Stromal cell of bone marrow (primary cell): ENCODE measurements at places on chromosomes 3 and 15.

GRCh38 chr3:150421799-150422548 lies 13.9 kb downstream of the TSC22D2 start:
- DNase-seq: no peak

GRCh38 chr3:70531063-70531657 lies 218.7 kb upstream of the MDFIC2 start:
- peak; percentile 15 for DNase-seq

- no peak for DNase-seq
Observed at GRCh38 chr3:57753016-57753415, 3.1 kb upstream of the SLMAP start.

GRCh38 chr15:100875976-100876375 lies 3.7 kb upstream of the ALDH1A3 start:
- DNase-seq: no peak

DNA sequence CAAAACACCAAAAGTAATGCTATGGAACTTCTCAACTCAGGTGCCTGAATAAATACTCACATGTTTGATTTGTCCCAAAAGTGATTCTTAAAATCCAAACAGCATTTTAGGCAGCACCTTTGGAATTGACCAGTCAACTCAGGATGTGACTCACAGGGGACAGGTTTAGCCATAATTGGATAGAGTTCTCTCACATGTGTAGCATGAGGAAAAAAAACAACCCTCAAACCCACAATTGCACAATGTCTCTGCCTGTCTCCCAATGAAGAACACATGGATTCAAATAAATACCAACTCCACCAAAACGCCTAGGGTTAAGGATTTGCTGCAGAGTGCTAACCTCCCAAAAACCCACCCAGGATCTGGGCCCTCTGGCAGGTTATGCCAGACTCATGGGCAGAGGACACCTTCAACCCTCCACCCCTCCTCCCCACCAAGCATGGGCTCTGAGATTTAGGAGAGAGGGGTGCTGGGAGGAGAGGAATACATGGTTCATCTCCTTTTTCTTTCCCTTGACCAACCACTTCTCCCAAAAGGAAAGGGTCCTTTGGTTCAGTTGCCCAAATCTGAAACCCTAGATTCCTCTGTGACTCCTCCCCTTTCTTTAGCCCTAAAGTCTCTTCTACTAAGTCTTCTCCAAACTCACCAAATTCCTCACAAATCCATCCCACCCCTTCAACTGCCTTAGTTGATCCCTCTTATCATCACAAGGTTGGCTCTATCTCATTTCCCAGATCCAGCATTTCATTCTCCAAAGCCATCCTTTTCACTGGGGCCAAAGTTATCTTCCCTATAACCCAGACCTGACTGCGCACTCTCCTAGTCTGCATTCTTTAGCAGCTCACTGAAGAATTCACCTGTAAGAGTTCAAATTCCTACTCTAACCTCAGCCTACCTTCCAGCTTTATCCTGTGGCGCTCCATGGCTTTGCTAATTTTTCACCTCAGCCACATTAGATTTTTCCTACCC lies 7.7 kb downstream of the RYK start:
- peak; percentile 78 for DNase-seq

GRCh38 chr3:41334426-41334825 lies 135.1 kb downstream of the CTNNB1 start:
- no peak for DNase-seq

DNA sequence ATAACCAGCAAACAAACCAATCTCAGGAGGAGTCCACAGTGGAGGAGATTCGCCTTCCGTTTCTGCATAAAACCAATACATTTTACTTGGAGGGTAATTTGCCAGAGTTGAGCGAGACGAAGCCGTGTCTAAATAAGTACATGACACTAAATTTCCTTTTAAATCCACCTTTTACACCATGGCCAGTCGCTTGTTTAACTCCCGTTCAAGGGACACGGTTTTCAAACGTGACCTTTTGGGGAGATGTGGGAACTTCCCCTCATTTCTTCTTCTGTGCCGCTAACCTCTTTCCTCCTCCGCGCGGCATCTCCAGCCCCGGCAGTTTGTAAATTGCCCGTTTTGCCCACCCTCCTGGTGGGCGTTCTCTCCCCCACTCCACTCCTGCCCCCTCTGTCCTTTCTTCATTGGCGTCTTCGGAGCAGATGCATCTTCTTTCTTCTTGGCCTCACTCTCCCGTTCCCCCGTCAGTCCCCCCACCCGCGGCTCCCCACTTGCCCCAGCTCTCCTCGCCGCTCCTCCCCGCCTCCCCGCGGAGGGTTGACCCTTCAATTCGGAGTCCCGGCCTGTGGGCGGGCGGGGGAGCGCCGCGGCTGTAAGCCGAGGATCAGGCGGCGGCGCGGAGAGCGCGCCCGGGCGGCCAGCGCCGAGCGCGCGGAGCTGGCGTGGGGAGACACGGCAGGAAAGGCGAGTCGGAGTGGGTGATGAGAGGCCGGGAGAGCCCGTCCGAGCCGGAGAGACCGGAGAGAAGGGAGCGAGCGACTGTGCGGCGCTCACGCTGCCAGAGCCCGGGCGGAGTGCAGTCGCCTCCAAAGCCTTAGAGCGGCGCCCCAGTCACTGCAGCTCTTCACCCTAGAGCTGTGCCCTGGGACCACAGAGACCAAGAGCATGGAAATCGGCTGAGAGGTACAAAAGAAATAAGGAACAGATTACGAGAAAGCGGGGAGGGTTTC lies at the start of gene NLGN1:
Gene NLGN1 (plus strand): TSS at position 584 of the 950 bp plus-strand sequence.
- DNase-seq: peak; percentile 68

GRCh38 chr15:90101130-90101968 lies 919 bp downstream of the IDH2 start:
- no peak for DNase-seq

- peak; percentile 49 for DNase-seq
Observed at GRCh38 chr3:112390783-112391641, 58.1 kb downstream of the CD200 start.

GRCh38 chr15:59632714-59633113 lies 21.1 kb downstream of the GCNT3 start:
- no peak for DNase-seq

- no peak for DNase-seq
Observed at GRCh38 chr15:35496585-35496984, 49.4 kb downstream of the DPH6 start.

DNA sequence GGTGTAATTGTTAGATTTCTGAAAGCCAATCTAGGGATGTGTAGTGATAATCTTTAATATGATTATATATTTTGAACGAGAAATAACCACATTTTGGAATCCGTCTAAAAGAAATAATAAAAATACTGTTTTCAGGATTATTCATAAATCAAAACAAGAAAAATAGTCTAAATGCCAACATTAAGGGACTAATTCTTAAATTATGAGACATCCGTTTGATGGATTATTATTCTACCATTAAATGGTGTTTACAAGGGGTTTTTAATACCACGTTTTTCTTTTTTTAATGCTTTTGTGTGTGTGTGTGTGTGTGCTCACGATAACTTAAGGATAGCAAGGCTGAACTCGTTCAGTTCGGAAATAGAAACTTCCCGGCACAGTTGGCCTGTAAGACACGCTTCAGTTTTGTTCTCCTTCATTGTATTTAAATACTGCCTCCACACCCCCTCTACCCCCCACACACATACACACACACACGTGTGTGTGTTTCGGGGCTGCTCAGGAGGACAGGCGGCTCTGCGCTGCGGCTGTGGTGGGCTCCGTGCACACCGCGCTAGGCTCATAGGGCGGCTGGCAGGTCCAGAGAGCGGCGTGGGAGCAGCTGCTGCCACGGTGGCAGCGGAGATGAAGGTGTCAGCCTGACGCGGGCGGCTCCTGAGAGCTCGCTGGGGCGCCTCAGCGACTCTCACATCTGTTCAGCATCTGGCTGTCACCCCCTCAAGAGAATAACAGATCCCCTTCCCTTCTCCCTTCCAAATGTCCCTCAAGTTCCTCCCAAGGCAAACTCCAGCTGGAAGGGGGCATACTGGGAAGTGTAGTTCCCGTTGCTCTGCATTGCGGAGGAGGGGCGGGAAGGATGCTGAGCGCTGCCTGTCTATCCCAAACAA lies 23.0 kb upstream of the ANP32A start:
- DNase-seq: no peak

DNA sequence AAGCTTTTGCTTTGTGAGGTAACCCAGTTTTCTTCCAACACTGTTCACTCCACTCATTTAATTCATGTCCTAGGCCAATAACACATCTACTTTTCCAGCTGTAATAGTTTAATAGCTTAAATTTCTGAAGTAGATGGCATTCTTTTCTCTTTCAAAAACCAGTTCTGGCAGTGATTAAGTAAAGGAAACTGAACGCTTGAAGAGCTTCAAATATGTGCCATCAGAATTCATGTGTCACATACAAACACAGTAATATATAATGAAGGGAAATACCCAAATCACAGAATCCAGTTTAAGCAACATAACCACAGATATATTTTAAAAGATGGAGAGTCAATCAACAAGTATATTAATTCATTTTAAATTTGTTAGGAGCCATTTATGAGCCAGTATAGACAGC lies 91.0 kb downstream of the TNIK start:
- DNase-seq: no peak

DNA sequence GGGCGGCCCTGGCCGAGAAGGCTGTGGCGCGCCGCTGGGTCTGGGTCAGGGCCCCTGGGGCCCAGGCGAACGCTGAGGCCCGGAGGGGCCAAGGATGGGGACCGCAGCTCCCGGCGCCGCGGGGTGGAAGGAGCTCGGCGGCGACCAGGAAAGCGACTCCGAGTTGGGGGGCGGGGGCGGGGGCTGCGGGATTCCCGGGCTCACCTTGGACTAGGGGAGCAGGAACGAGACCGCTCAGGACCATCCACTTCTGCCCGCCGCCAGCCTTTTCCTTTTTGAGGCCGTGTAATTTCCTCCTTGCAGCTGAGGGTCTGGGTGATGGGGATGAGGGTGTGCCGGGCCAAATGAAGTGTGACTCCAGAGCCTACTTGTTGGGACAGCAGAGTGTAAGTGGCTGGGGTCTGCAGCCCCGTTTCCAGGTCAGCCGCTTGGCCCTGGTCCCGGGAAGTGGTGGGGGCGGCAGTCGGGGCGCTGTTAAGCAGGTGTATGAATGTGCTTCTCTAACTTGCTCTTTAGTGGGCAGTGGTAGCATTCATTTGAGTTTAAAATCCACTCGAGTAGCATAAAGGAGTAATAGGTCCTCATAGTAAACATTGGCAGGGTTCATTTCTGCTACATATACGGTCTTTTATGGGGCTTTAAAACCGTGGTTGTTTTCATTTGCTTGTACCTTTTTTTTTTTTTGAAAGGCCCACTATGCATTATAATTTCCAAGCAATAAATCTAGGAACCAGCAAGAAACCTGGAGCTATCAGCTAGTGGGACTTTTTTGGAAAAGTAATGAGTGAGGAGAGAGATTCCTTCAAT lies 717 bp downstream of the PXK start:
- no peak for DNase-seq

DNA sequence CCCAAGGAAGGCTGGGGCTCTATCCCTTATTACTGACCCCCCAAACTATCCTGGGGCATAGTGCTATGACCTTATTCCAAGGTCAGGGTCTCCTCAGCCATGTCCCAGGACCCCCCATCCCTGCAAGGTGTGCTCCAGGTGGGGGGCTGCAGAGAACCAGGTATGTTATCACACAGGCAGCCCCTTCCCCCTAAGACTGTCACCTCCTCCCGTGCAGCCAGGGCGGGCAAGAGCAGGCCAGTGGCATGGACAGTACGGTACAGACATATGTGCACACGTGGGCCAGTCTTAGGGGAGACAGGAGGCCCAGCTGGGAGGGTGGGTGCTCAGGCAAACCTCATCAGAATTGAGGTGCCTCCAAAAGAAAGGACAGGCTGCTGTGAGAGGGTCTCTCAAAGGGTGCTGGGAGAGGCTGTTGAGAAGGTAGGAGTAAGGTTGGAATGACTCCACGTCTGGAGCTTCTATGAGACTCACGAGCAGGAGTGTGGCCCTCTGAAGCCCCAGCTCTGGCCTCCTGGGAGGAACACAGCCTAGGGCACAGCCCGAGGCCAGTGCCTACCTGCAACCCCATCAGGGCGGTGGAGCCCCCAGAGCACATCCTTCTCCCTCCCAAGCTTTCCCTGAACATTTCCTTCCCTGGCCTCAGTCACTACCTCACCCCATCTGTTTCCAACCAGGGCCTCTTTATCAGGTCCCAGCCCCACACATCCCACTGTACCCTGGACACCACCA lies 1.7 kb upstream of the COL7A1 start:
- no peak for DNase-seq

DNA sequence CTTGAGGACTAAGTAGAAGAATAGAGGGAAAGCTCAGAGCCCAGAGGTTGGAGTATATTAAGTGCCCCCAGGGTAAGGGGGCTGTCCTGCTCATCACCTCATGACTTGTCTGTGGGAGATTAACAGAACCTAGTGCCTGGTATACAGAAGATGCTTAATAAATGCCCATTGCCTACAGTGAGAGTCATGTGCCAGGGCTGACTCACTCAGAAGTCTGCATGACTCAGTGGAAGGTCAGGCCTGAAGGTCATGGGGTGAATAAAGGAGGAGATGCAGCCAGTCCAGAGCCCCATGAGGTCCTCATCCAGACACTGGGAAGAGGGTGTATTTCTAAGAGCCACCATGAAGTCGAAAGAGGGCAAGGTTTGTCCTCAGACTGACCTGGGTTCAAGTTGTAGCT lies 62.5 kb upstream of the TLE3 start:
- no peak for DNase-seq

- no peak for DNase-seq
Observed at GRCh38 chr3:65638301-65638700, 400.4 kb downstream of the MAGI1 start.

GRCh38 chr15:55789066-55789660 lies 46.2 kb upstream of the PRTG start:
- no peak for DNase-seq

DNA sequence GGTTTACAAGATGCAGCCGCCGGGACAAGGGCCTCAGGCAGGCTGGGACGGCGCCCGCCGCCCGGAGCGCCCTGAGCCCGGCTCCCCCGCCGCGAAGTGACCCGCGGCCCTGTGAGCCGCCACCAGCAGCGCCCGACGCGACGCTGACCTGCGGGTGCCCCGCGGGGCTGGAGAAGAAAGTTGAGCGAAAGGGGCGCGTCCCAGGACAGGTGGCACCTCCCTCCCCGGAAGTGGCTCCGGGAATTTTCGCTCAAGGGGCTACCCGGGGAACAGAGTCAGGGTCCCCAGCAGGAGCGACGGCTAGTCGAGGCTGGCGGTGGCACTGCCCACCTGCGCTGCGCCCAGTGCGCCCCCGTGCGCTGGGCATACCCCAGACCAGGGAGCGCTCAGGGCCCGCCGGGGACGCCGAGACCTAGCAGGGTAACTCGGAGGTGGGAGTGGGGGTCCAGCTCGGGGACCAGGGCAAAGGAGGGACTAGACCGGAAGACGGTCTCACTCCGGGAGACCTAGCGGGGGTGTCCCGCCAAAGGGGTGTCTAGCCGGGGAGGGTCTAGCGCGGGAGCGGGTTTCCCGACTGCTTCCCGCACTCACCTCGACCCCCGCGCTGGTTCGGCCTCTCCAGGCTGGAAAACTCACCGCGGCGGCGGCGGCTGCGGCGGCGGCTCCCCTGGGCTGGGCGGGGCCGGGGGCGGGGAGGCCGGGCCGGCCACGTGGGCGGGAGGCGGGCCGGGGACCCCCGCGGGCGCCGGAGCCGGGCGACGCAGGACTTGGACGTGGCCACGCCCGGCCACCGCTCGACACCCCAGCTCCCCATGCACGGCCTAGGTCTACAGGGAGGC lies 18.4 kb downstream of the SPATA12 start:
- DNase-seq: no peak

GRCh38 chr3:129952556-129953355 lies 21.8 kb upstream of the TRH start:
- no peak for DNase-seq

GRCh38 chr3:83765956-83766355 lies 1192.8 kb upstream of the CADM2 start:
- DNase-seq: no peak
